ENCODE measurements at places on chromosomes 16 and 17. TPM values are rescaled to one million over a fixed set of nuclear protein-coding genes. Genes with fewer than 3 reads are reported as not detected.

CSF3 gene
- not detected for total RNA-seq

KCNJ12 gene
- total RNA-seq, result 4.5 TPM

ABCA8 gene
- 198 TPM for total RNA-seq

RGS11 gene
- total RNA-seq, result 4.0 TPM

KRTAP3-1 gene
- total RNA-seq, result not detected

KRT33A gene
- total RNA-seq, result not detected

ARL4D gene
- total RNA-seq, result 22.0 TPM

MYO1D gene
- total RNA-seq, result 41.5 TPM

SALL1 gene
- 1.0 TPM for total RNA-seq

SLC35G6 gene
- not detected for total RNA-seq

RNF213 gene
- 189 TPM for total RNA-seq

HAPSTR1 gene
- total RNA-seq, result 72.9 TPM

GPR139 gene
- total RNA-seq, result not detected

TP53TG3C gene
- total RNA-seq, result not detected

CDH15 gene
- total RNA-seq, result 0.20 TPM

SCNN1G gene
- not detected for total RNA-seq

PLA2G10 gene
- total RNA-seq, result not detected

METRNL gene
- 136 TPM for total RNA-seq

CCL22 gene
- total RNA-seq, result not detected

SEPTIN12 gene
- not detected for total RNA-seq

CDRT4 gene
- total RNA-seq, result 3.4 TPM

OTOP2 gene
- not detected for total RNA-seq

RAB37 gene
- 0.33 TPM for total RNA-seq

CHST4 gene
- total RNA-seq, result not detected
